Stimulated activated CD4-positive, alpha-beta T cell treated with anti-CD3 and anti-CD28 coated beads, Interleukin-4, amount 100 ng/mL, for 1 hour (primary cell): ENCODE measurements at places on chromosomes 3 and 15.

DNA sequence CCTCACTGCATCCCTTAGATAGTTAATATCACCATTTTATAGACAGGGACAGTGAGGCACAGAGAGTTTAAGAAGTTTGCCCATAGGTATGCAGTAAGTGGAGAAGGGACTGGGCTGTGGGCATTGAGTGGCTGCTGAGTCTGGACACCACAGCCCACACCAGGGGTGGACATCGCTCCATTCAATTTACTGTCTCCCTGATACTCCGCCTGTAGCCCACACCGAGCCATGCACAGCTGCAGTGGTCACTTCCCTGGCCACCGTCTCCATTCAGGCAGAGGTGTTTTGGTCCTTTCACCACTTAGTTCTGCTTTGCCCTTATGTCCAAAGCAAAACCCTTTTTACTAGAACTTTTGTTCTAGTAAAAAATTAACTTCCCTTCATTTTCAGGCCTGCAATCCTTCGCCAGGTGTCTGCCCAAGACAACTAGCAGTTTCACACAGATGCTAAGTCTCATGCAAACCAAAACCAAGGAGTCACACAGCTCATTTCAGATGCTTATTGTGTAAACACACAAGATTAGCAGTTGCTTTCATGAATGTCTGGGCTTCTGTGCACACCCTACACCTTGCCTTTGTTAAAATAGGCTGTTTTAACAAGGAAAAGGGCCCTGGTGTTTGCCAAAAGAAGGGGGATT, 30.1 kb downstream of the ZNF35 start:
- DNase-seq = no peak

GRCh38 chr15:75523011-75523410, 56.1 kb downstream of the PTPN9 start:
- no peak for DNase-seq

GRCh38 chr15:77966540-77967234, 110.8 kb downstream of the TBC1D2B start:
- peak; percentile 48 for DNase-seq

GRCh38 chr15:98592136-98592535, 56.2 kb upstream of the IGF1R start:
- DNase-seq = no peak

- no peak for DNase-seq
Measured at GRCh38 chr3:12905316-12906071, 64.1 kb upstream of the RPL32 start.

DNA sequence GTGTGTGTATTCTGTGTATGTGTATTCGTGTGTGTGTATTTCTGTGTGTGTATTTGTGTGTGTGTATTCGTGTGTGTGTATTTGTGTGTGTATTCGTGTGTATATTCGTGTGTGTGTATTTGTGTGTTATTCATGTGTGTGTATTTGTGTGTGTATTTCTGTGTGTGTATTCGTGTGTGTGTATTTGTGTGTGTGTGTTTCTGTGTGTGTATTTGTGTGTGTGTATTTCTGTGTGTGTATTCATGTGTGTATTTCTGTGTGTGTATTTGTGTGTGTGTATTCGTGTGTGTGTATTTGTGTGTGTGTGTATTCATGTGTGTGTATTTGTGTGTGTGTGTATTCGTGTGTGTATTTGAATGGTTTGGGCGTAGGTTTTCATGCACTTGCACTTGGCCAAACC, 405.4 kb downstream of the SOX2 start:
- DNase-seq = no peak

DNA sequence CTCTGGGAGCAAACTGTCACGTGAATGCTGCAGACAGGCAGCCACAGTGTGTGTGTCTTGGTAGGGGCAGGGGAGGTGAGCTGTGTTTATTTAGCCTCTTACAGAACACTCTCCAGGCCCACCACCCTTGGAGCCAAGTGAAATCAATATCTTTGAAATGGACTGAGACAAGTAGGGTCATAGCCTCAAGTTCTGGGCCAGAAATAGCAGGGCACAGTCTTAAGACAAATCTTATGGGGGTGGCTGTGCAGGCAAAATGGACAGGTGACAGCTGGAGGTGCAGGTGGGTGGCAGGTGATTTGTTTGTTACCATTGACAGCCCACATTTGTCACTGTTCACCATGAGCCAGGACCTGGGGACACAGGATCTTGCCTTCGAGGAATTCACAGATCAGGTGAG, 93.6 kb upstream of the NMNAT3 start:
- DNase-seq = no peak

GRCh38 chr3:134879990-134880389, 84.9 kb downstream of the EPHB1 start:
- DNase-seq = no peak

GRCh38 chr3:196506687-196507086, 3.1 kb upstream of the RNF168 start:
- no peak for DNase-seq

- DNase-seq = no peak
Measured at GRCh38 chr3:16288664-16289063, 23.7 kb downstream of the OXNAD1 start.

DNA sequence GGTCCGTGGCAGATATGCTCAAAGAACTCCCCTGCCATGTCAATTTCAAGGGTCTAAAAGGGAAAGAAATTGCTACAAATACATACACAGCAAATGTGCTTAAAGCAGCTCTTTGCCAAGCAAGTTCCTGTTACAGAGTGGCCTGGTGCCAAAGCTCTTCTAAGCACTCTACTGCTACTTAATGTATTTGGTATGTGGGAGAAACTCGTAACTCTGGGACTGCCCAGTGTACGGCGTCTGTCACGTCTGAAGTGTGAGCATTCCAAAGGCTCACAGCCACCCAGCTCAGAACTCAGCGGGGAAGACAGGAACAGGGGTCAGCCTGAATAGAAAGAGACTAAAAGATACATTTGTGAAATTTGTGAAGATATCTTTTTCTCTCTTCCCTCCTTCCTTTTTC, 54.6 kb downstream of the RBMS3 start:
- no peak for DNase-seq

- no peak for DNase-seq
Measured at GRCh38 chr3:136671921-136672320, 80.3 kb downstream of the STAG1 start.

DNA sequence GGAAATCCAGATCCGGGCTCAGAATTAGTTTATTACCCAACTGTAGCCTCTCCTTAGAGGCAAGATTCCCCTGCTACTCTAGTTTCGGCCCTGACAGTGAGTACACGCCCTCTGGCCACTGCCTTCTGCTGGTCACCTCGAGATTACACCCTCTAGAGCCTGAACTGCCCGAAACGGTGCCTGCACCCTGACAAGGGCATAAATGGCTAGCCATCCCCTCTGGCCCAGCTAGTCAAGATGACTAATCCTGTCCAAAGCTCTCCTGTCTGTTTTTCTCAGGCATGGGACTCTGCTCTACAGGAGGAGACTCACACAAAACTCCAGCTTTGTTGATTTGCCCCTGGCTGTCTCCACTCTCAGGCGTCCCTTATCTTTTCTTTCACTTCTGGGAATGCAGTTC, 150.5 kb upstream of the UBE2E2 start:
- no peak for DNase-seq

- DNase-seq = no peak
Measured at GRCh38 chr15:40938536-40938870, 9.4 kb downstream of the DLL4 start.
